ENCODE measurements at places on chromosomes 2 and 18. TPM values are rescaled to one million over a fixed set of nuclear protein-coding genes. Genes with fewer than 3 reads are reported as not detected.

- no peak for DNase-seq
- H3K36me3 ChIP-seq: no peaks in the 10 kb centered on the region
- no peak overlapping the region for H3K27ac ChIP-seq
- peaks cover 14% of the 10 kb centered on the region for H3K4me1 ChIP-seq
- no peak overlapping the region for H3K4me3 ChIP-seq
Observed at GRCh38 chr2:176072951-176073904, 10.5 kb downstream of the EVX2 start.

- H3K4me3 ChIP-seq: no peak overlapping the region
- peaks cover 15% of the 10 kb centered on the region for H3K4me1 ChIP-seq
- H3K27me3 ChIP-seq: peaks cover 20% of the 10 kb centered on the region
- peak; percentile 64 for DNase-seq
- peak overlapping the region; percentile 69 for H3K27ac ChIP-seq
- H3K36me3 ChIP-seq: no peaks in the 10 kb centered on the region
Observed at GRCh38 chr18:10453261-10453805, 1.1 kb upstream of the APCDD1 start.

DNA sequence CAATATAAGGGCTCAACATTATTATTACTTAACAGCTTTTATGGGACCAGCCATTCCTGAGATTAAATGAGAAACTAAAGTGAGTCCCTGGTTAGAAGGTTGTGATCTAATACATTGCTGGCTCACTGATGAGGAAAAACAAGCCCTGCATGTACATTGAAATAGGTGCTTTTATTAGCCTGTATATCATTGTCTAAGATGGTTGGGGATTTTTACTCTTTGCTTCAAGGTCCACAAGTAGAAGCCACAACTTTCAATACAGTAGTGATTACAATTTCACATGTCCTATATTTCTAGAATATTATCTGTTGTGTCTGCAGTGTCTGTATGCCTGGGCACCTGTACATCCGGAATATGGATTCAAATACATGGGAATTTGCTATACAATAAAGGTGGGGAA lies 104.1 kb upstream of the FZD5 start:
- H3K27me3 ChIP-seq: no peaks in the 10 kb centered on the region
- H3K4me3 ChIP-seq: no peak overlapping the region
- H3K27ac ChIP-seq: no peak overlapping the region
- no peaks in the 10 kb centered on the region for H3K36me3 ChIP-seq
- no peak for DNase-seq

- no peak overlapping the region for H3K27ac ChIP-seq
- no peak overlapping the region for H3K4me3 ChIP-seq
- no peaks in the 10 kb centered on the region for H3K4me1 ChIP-seq
- no peak for DNase-seq
- no peaks in the 10 kb centered on the region for H3K36me3 ChIP-seq
Observed at GRCh38 chr18:61248589-61248988, 84.6 kb upstream of the CDH20 start.

DNA sequence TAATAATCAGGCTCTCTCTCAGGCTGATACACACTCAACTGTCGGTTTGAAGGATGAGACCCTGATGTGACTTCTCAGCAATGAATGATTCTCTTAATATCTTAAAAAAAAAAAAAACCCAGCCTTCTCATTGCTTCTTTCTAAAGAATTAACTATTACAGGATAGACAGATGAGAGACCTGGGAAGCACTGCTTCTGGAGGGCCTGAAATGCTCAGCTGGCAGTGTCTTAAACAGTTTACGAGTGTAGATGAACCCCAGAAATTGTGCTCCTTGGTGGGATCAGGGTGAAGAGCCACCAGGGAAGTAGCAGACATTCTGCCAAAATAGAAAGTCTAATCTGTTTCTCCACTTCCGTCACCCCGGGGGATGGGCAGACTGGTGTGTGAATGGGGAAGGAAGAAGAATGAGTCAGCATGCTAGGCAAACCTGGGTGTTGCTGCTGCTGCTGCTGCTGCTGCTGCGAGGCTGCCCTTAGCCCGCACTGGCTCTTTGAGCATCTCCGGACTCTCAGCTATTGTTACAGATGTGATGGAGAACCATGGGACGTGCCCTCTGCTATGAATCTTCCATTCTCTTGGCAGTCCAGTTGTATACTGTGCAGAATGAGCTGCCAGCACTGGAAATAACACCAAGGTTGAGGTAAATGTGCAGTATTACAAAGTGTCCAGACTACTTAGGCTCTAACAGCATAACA lies 158.4 kb downstream of the SETBP1 start:
- no peak overlapping the region for H3K27ac ChIP-seq
- H3K4me3 ChIP-seq: no peak overlapping the region
- no peaks in the 10 kb centered on the region for H3K27me3 ChIP-seq
- peaks cover 21% of the 10 kb centered on the region for H3K4me1 ChIP-seq
- peak; percentile 70 for DNase-seq

KCNK3 gene
- total RNA-seq: 1.1 TPM

CSRNP3 gene
- total RNA-seq: 15.6 TPM

SERPINB10 gene
- total RNA-seq: 0.04 TPM

ANKRD23 gene
- 6.5 TPM for total RNA-seq

Measured in muscle of leg (tissue), 16 donors.